ENCODE measurements at places on chromosomes 12 and 14.
A peak's percentile ranks its signal among the peaks of the same experiment; 100 is the strongest.

DNA sequence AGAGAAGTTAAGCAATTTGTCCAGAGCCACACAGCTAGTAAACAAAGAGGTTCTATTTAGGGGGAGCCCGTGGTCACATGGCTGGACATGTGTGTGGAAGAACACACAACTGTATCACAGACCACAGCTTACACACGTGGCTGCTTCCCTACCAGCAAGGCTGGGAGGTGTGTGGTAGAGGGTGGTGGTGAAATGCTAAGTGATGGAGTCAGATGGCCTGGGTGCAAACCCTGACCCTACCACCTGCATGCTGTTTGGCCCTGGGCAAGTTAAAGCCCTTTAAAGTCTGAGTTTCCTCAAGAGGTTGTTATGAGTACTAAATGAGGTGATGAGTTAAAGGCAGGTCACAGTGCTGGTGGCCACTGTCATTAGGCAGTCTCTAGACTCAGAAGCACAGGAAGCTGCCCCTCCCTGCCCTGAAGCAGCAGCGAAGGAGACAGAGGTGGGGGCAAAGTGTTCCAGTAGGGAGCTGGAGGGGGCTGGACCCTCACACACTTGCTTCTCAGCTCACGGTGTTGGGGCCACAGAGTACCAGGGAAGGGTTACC lies 64.2 kb downstream of the ERH start:
- no peak for DNase-seq

GRCh38 chr12:126700096-126700495 lies 1566.9 kb upstream of the TMEM132C start:
- DNase-seq: no peak

DNA sequence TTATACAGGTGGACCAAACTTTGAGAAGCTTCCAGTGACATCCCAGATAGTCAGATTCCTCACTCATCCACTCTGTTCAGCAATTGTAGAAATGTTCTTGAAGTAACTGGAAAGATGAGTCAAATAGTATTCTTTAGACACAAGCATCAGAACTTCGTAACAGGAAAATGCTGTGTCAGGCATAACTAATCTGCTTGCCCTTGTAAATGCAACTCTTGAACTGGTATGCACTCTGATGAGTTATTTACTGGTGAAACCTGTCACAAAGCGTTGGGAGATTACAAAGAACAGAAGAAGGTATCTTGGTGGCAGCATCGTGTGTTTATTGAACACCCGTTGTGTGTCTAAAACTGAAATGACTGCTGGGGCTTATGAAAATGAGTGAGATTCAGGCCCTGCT lies 10.8 kb upstream of the DUSP6 start:
- DNase-seq: no peak

DNA sequence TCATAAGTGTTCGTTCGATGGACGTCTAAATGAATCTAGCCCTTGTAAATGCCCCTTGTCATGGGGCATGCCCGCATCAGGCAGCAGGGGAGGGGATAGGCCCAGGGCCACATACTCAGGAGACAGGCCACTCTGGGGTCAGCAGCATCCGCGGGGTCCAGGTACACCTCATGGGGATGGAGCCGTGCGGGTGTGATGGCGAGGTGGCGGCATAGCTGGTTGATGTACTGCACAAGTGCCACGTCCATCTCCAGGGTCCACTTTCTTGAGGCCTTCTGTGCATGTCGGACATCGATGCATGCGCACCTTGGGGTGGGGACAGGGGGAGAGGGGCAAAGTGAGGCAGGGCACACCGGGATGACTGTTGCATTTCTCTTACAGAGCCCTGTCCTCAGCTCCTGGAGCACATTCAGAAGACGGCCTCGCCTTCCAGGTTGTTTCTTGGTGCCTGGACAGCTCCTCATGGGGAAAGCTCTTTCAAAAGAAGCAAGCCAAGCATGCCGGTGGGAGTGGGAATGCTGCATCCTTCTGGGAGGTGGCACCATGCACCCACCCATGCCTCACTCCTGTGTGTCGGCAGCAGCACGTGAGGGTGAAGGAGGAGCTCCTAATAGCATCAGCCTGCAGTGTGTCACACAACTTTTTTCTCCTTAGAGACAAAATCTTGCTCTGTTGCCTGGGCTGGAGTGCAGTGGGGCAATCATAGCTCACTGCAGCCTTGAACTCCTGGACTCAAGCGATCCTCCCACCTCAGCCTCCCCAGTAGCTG lies 47.4 kb downstream of the TRAFD1 start:
- DNase-seq: no peak

- peak; percentile 72 for DNase-seq
These were observed 26.2 kb downstream of the RFLNA start for GRCh38 chr12:124321040-124321481.

DNA sequence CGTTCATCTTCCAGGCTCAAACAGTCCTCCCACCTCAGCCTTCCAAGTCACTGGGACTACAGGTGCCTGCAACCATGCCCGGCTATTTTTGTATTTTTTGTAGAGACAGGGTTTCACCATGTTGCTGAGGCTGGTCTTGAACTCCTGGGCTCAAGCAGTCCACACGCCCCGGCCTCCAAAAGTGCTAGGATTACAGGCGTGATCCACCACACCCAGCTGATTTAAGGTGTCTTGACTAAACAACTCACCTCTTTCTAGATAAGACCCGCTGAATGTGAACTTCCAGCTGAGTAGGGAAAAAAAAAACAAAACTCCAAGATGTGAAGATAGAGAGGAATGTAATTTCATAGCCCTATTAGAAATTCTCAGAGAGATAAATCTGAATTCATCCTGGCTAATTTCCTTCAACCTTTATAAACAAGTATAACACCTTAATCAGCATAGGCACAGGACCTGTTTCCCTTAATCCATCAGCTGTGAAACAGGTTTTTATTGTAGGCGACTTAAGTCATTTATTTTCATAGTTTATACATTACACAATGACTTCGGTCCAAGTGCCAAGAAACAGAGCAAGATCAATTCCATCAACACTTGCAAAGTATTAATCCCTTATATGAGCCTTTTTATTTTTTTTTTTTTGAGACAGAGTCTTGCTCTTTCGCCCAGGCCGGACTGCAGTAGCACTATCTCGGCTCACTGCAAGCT lies 51.5 kb downstream of the HCAR2 start:
- no peak for DNase-seq

DNA sequence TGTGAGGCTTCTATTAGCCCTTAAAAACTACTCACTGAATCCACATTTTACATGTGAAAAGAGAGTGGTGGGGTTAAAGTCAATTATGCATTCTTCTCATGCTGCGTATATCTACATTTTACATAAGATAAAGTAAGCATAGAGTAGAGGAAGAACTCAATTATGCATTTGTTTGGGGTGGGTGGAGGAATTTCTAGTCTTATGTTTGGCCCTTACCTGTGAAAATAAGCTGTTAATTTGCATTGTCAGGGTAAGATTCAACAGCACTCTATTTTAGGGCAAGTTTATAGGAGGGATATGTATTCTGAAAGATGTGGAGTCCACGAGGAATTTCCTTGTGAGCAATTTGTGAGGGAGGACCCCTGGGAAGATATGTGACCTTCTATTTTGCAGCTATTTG lies 30.9 kb upstream of the CAPRIN2 start:
- DNase-seq: no peak

GRCh38 chr12:104953323-104953722 lies 4.8 kb downstream of the SLC41A2 start:
- DNase-seq: peak; percentile 54

DNA sequence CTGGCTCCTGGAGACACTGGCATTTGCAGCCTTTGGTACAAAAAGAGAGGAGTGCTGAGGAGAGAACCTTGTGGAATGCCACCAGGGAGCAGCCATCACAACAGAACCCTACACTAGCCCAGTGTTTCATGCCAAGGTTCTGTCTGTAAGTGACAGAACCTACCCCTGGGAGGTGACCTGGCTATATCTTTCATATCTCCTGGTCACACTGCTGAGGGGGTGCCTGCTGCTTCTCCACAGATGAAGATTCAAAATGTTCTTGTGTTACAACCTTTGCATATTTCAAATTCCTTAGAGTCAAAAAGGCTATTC lies 12.7 kb upstream of the EIF4B start:
- DNase-seq: no peak

GRCh38 chr12:122006186-122006926 lies 15.3 kb upstream of the BCL7A start:
- DNase-seq: no peak

GRCh38 chr14:54310151-54310850 lies 86.5 kb upstream of the CDKN3 start:
- no peak for DNase-seq

DNA sequence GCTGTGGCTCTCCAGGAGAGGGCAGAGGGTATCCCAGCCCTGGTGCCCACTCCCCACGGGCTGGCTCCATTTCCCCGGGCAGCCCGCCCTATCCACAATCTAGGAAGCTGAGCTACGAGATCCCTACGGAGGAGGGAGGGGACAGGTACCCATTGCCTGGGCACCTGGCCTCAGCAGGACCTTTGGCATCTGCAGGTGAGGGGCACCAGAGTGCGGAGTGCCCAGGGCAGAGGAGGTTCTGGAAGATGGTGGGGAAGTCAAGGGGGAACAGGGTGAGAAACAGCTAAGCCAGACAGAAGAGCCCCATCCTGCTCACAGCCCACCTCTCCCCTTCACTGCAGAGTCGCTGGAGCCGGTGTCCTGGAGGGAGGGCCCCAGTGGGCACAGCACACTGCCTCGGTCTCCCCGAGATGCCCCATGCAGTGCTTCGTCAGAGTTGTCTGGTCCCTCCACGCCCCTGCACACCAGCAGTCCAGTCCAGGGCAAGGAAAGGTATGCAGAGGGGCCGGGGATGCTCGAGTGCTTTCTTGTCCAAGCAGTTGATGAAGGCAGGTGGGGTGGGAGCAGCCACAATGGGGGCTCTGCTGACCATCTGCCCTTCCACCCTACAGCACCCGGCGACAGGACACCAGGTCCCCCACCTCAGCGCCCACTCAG lies 10.3 kb downstream of the TNS2 start:
- DNase-seq: no peak

DNA sequence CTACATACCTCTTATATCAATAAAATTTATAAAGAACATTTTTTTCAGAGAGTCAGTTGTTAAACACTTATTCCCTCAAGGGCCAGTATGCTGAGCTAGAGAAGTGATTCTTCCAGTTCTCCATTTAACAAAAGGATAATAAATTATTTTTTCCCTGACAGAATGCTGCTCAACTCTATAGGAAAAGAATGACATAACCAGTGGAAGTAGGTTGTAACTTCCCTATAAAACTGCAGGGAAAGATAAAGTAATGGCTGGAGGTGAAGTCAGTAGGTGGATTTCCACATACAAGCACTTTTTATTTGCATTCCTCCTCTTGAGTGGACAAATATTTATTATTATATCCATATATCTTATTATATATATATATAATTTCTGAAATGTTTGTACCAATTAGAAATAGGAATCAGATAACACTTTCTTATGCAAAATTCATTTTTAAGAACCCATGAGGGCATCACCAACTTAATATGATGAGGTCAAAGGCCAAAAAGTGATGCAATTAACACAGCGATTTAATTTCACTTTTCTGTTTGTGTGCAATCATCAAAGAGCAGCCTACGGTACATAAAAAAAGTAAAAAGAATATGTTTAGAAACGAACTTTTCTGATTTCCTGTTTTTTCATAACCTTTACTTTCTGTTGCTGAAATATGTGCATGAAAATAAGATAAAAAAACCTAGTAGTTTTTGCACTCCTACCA lies 175.3 kb downstream of the PRKD1 start:
- no peak for DNase-seq

DNA sequence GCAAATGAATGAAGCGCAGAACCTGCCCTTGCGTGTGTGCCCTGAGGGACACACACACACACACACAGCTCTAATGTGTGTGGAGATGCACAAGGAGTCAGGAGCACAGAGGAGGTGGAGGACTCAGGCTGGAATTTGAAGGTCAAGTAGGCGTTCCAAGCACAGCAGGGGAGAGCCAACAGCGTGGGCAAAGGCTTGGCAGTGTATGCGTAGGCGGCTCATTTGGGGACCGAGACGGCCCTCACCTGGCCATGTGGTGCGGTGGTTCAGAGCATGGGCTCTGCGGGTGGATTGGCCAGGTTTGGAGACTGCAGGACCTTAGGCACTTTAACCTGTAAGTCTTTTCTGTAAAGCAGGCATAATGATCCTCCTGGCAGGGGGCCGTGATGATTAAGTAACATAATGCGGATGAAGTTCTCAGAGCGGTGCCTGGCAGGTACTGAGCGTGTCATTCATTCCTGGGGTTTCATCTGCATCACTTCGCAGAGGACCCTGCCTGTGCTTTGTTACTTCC lies 69.5 kb upstream of the SLC24A4 start:
- no peak for DNase-seq

- no peak for DNase-seq
These were observed 35.1 kb upstream of the PPP2R5E start for GRCh38 chr14:63578300-63578699.

All from hepatocyte (in vitro differentiated cells).